ENCODE measurements at places on chromosomes 1 and 21.

GRCh38 chr1:201760516-201760915, 68.4 kb upstream of the IPO9 start:
- DNase-seq: no peak

GRCh38 chr21:26652854-26653253, 79.8 kb upstream of the CYYR1 start:
- DNase-seq: no peak

GRCh38 chr1:244054924-244055263, 3.8 kb downstream of the ZBTB18 start:
- DNase-seq: no peak

DNA sequence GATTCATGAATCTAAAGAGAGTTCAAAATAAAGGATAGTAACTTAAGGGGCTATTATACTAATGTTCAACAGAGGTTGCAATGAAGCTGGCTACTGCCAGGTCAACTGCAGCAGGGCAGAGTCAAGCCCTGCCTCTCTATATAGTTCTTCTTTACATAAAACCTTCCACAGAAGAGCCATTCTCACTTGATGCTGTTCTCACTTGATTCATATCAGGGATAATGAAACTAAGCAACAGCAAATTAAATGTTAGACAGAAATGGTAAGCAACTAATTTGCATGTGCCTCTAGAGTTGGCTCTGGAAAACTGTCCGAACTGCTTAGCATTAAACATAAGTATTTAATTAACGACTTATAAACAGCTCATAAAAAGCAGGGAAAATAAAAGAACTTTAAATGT, 17.4 kb downstream of the CCSAP start:
- DNase-seq: no peak

Measured in putamen (tissue), 1 donor.